Vein endothelial cell (primary cell): ENCODE measurements at places on chromosomes 2 and 18. TPM values are rescaled to one million over a fixed set of nuclear protein-coding genes. Genes with fewer than 3 reads are reported as not detected.

The SKA1 gene
- total RNA-seq, result 6.9 and 20.1 TPM in 2 replicates

The PPP1R7 gene
- total RNA-seq, result 34.0 and 44.6 TPM in 2 replicates

The DAW1 gene
- 0.57 and 3.3 TPM in 2 replicates for total RNA-seq

The CDH7 gene
- not detected in 2 replicates for total RNA-seq

The ASNSD1 gene
- total RNA-seq, result 51.6 and 63.5 TPM in 2 replicates

The CDCA7 gene
- total RNA-seq, result 8.5 and 13.4 TPM in 2 replicates

The BOK gene
- 59.5 and 127 TPM in 2 replicates for total RNA-seq
